Esophagus squamous epithelium (tissue), 5 donors: ENCODE measurements at places on chromosomes 6 and 20.

DNA sequence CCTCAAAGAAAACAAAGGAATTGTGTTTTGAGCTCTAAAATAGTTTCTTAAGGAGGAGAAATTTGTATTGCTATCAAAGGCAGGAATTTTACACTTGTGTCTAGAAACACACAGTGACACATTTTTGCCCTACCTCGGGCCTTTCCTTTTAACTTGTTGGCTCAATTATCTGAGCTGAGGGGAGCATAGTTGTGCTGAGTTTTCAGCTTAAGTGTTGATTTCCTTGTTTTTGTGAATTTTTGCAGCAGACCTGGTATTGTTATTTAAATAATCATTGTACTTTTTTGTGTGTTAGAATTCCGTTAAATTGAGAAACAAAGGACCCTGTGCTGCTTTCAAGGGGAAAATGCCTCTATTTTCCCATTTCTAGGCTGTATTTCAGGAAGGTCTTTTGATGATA, 249.7 kb downstream of the CD83 start:
- no peak for DNase-seq

DNA sequence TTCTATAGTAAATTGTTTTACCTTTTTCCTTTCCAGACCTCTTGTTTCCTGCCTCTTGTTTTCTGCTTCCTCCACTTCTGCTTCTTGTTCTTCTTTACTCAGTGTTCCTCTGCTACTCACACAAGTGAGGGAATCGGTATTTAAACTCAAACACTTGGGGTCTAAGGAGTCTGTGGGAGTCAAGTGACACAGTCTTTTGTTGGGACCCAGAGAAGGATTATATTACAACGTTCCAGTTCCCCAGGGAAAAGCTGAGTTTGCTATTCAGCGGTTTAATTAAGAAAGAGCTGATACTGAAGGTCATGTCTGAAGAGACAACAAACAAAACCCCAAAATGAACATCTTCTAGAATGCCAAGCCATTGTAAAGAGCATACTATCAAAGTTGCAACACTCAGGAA, 107.8 kb upstream of the CITED2 start:
- DNase-seq: no peak

GRCh38 chr6:53547166-53547810, 2.4 kb upstream of the GCLC start:
- DNase-seq: no peak

DNA sequence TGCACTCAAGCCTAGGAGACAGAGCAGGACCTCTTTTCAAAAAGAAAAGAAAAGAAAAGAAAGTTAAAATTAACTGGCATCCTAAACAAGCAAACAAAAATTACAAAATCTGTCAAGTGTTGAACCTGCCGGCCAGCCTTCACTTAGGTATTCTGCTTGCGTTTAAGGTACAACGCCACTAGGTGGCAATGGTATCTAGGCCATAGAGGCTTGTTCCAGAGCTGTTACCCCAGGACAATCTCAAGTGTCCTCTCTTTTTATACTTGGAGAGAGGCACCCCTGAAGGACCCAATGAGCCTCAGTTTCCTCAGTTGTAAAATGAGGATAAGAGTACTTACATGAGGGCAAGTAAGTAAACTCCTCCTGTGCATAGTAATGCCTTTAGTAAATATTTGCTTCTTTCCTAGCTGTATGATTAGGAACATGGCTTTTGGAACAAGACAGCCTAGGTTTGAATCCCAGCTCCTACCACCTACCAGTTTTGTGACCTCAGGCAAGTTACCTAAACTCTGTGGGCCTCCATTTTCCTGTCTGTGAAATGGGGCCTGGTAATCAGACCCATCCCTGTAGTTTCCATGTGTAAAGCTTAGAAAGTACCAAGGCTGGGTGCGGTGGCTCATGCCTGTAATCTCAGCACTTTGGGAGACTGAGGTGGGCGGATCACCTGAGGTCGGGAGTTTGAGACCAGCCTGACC, 5.8 kb upstream of the PACSIN1 start:
- DNase-seq: no peak

GRCh38 chr20:24370249-24370648, 99.2 kb upstream of the SYNDIG1 start:
- DNase-seq: no peak

DNA sequence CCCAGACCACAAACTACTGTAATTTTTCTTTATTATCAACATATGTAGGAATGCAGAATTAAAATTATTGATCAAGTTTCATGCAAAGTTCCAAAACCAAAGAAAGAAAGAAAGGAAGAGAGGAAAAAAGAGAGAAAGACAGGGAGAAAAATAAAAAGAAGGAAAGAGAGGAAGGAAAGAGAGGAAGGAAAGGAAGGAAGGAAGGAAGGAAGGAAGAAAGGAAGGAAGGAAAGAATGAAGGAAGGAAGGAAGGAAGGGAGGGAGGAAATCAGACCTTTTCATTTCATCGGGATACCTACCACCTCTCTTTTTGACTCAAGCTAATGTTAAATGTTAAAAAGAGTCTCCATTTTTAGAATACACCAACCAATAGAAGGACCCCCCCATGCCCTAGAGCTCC, 31.9 kb downstream of the DCDC2 start:
- no peak for DNase-seq
